ENCODE measurements at places on chromosomes 7 and 10.

GRCh38 chr10:111739874-111740139 is 443.8 kb downstream of the GPAM start:
- DNase-seq = no peak

GRCh38 chr7:151482883-151483710 is 36.6 kb downstream of the RHEB start:
- DNase-seq = no peak

DNA sequence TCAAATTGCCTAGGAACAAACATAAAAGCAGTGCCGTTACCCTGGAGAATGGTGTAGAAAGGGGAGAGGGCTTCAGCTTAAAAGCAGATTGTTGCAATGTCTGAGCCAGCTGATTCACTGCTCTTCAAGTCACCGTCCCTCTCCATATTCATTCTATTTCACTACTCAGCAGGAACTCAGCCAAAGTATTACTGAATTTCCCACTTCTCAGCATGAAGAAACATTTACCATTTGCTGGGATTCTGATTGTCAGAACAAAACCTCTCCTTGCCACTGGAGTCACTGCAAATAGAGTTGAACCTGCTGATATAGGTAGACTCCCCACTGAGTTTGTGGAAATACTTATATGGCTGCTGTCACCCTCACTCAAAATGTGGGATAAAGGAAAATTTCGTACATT is 71.7 kb downstream of the PPP1R17 start:
- no peak for DNase-seq

DNA sequence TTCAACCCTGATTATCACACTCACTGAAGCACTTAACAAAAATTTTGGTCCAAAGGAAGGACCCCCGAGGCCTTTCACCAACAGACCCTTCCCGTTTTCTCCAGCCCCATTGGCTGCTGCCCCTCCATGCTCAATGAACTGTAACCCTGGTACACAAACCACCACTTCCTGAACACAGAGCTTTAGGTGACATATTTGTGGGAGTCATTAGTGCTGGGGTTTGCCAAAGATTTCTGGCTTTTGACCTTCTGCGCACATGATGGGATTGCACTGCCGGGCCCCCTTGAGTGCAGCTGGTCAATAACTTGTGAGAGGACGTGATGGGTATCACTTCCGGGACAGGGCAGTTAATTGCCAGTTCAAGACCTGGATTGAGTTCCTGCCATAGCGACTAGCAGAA is 9.0 kb upstream of the CAMK1D start:
- DNase-seq = no peak

- no peak for DNase-seq
These were observed 210.4 kb downstream of the FAM107B start for GRCh38 chr10:14564268-14564744.

GRCh38 chr10:89374713-89375141 is 3.1 kb upstream of the IFIT1B start:
- peak; percentile 34 for DNase-seq

- DNase-seq = no peak
These were observed 93.8 kb downstream of the CALD1 start for GRCh38 chr7:134873253-134873652.

GRCh38 chr10:95536017-95536416 is 25.2 kb downstream of the SORBS1 start:
- no peak for DNase-seq

- DNase-seq = no peak
These were observed 91.8 kb downstream of the PRKAG2 start for GRCh38 chr7:151784853-151785680.

- DNase-seq = no peak
These were observed 93.4 kb downstream of the SLC39A12 start for GRCh38 chr10:18044976-18045720.

- no peak for DNase-seq
These were observed 154.4 kb downstream of the CCDC7 start for GRCh38 chr10:32600317-32600716.

GRCh38 chr10:11328264-11329061 is 283.0 kb downstream of the USP6NL start:
- DNase-seq = no peak

GRCh38 chr7:143245123-143245522 is 18.1 kb upstream of the GSTK1 start:
- DNase-seq = no peak

DNA sequence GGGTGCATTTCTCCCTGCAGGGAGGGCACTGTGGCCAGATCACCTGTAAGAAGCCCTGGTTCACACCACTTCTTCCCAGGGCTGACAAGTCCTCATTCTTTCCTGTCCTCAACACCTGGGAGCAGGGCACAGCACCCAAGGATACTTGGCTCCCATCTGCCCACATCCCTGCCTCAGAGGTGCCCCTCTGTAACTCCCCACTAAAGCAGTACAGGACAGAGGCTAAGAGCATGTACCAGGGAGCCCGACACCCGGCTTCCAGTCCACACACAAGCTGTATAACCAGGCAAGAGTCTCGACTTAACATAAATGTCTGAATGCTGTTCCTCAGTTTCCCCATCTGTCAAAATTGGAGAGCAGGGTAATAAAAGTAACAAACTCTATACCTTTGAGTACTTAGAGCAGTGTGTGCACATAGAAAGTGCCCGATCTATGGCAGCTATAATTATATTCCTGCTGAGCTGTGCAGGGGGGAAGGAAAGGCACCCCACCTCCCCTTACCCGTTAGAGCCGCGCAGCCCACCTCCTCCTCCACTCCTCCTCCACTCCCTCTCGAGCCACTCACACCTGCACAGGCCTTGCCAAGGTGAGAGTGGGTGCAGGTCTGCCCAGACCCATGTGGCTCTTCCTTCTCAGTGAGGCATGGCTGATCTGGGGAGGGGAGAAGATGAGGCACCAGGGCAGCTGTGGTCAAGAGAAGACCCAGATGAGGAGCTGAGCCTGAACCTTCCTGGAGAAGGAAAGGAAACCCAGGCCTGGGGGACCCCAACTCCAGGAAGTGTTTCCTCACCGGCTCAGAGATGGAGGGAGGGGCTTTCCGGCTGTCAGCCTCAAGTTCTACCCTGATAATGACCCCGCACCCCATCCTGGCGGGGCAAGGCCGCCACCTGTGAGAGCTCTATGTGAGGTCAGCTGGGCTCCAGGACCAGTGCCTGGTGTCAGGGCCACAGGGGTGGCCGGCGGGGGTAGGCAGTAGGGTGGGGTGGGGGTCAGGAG is 22.6 kb downstream of the PODXL start:
- DNase-seq = no peak

DNA sequence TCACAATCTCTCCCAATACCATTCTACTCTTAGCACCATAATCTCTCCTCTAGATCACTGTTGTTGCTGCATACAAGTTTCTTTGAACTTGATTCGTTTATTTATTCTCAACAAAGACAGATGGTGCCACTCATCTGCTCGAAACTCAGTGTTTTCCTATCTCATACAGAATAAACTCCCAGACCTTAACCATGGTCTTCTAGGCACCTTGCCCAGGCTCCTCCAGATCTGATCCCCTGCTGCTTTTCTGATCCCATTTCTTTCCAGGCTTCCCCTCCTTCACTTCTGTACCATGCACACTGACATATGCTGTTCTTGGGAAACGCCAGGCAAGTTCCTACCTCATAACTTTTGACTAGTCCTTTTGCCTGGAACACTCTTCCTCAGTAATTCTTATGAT is 645.7 kb downstream of the DNAJB9 start:
- no peak for DNase-seq

DNA sequence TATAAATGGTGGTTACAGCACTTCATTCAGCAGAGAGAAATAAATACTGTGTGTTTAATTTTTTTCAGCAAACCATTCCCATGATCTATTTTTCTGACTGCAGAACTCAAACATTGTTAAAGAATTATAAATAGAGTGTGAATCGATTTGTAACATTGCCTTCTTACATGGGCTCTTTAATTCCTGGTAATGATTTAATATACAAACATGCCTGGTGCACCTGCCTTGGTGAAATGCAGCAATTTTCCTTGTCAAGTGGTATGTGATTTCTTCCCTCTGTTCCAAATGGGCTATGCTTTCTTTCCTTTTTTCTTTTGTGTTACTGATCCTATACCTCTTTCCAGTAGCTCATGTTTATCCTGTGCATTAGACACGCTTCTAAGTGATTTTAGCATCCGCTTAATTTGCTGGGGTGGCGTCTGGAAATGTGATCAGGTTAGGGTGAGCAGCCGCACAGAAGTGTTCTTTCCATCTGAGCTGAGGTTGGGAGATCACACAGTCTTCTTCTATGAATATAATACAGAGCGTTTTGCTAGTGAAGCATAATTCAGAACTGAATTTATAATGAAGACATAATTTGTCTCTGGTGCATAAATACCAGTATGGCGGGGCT is 94.3 kb upstream of the ITGB1 start:
- no peak for DNase-seq

- no peak for DNase-seq
These were observed 72.5 kb downstream of the SRI start for GRCh38 chr7:88147341-88147740.

- no peak for DNase-seq
These were observed 78.4 kb upstream of the PRKAR2B start for GRCh38 chr7:106966121-106966520.

GRCh38 chr7:28804990-28805389 is 153.1 kb downstream of the TRIL start:
- no peak for DNase-seq

DNA sequence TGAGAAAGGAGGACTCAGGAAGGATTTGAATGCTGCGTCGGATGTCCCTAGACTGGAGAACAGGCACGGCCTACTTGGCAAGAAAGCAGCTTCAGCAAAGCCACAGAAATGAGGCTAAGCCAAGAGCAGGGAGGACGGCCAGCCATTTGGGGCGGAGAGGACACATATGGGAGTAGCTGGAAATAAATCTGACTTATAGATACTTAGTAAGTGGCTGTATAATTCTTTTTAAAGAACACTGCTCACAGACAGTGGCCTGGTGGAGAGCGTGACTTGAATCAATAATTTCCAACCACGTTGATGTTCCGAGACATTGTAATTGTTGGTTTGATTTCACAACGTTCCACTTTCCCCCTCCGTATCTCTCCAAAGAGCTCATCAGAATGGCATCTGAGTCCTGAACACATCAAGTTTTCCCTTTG is 67.7 kb upstream of the JCAD start:
- no peak for DNase-seq

DNA sequence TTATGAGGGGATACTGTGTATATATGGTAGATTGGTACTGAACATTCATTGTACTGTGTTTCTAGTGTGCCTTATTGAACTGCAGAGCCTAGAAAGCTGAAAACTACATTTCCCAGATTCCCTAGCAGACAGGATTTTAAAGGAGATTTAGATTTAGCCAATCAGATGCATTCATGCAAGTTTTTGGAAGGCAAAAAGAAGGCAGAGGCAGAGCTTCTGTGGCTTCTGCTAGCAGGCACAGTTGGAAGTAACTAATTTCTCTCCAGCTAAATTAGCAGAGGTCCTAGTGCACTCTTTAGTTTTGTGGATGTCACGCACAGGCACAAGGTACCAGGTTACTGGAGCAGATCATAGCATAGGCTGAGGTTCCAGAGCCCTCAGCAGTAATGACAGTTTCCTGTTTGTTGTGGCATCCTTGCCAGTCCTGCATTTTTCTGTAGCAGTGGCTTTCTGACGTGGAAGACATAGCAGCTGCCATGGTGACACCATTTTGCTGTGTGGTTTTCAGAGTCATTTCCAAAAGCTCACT is 83.7 kb upstream of the CCDC71L start:
- DNase-seq = no peak

GRCh38 chr10:69124563-69125268 is 738 bp downstream of the VPS26A start:
- peak; percentile 30 for DNase-seq

GRCh38 chr7:130433301-130433700 is 7.5 kb downstream of the CEP41 start:
- no peak for DNase-seq

DNA sequence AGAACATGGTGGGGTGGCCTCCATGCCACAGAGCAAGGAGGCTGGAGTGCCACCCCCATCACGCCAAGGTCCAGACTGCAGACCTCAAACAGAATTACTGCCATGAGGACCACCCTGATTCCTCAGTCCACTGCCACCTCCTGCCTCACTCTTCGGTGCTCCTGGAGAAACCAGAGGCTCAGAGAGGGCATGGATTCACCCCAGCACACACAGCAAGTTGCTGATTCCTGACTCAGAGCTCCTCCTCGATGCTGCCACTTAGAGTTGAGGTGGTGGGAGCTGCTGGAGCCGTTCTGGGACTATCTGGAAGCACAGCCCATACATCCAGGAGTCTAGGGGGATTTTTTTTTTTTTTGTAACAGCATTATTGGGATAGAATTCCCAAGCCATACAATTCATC is 22.0 kb upstream of the MYL10 start:
- no peak for DNase-seq

DNA sequence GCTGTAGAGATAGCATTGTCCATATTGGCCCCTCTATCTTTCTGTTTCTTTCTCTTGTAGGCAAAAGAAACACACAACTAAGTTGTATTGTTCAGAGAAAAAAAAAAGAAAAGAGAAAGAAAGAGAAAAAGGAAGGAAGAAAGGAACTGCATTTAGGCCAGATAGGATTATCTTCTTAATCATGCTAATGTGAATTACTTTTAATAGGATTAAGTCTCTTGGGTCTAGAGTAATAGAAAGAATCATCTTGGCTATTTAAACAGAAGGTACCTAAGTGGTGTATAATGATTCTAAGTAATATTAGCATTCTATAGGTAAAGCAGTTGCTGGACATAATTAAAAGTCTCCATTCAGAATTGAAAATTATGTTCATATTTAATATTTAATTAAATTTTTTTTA is 42.2 kb downstream of the GPR85 start:
- no peak for DNase-seq

DNA sequence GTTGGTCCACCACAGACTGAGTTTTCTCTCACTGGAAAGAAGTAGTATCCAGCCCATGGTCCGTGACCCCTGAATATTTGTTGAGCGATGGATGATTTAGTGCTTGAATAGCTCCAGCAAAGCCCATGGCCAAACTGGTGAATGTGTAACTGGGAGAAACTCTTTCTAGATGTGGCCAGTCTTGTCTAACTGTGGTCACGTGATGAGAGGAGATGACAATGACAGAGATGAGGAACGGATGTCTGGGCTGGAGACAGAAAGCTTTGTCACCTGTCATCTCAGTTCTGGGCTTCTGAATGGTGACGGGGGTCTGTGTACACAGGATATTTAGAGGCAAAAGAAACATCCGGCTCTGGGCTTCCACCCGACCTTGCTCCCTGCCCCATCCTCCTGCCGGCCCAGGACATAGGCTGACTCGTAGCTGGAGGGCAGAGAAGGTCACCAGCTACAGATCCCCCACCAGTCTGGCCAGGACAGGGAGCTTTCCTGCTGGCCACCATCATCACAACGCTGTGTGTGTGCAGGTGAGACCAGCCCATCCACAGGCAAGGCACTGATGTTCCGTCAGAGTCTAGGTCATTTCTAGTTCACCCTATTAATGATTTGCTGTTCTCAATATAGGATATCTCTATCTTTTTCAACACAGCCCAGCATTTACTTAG is 152.5 kb upstream of the TNS3 start:
- no peak for DNase-seq

Data from C1 segment of cervical spinal cord (tissue), 14 donors.